ENCODE measurements at places on chromosomes 13 and 19.
A peak's percentile ranks its signal among the peaks of the same experiment; 100 is the strongest.

- DNase-seq = no peak
Measured at GRCh38 chr13:46086985-46087384, 17.8 kb downstream of the CPB2 start.

GRCh38 chr13:97369261-97369893 lies 64.6 kb upstream of the RAP2A start:
- peak; percentile 8 for DNase-seq

DNA sequence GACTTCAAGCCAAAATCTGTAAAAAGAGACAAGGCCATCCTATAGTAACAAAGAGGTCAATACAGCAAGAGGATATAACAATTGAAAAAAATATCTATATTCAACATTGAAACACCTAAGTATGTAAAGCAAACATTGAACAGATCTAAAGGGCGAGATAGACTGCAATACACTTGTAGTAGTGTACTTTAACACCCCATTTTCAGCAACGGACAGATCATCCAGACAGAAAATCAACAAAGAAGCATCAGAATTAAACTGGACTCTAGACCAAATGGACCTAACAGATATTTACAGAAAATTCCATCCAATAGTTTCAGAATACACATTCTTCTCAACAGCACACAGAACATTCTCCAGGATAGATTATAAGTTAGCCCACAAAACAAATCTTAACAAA lies 28.7 kb upstream of the SIAH3 start:
- no peak for DNase-seq

GRCh38 chr13:98445340-98446233 lies 131.3 kb downstream of the STK24 start:
- DNase-seq = peak; percentile 70
